SJSA1 (cell line): ENCODE measurements at places on chromosomes 2 and 18. TPM values are rescaled to one million over a fixed set of nuclear protein-coding genes. Genes with fewer than 3 reads are reported as not detected.

FRZB gene
- 0.03 TPM in 1 of 2 replicates, not detected in the other for total RNA-seq

- no peaks in the 10 kb centered on the region for H3K4me1 ChIP-seq
- H3K27me3 ChIP-seq, result no peaks in the 10 kb centered on the region
- peak; percentile 31 for DNase-seq
- H3K4me3 ChIP-seq, result no peak overlapping the region
- no peaks in the 10 kb centered on the region for H3K36me3 ChIP-seq
These were observed 73.0 kb downstream of the CTNNA2 start for GRCh38 chr2:79585701-79586433.

GRCh38 chr2:95389245-95390119 is 13.0 kb upstream of the FAHD2A start:
- H3K27me3 ChIP-seq, result no peaks in the 10 kb centered on the region
- H3K4me3 ChIP-seq, result no peak overlapping the region
- no peak overlapping the region for H3K27ac ChIP-seq
- no peak for DNase-seq

- H3K36me3 ChIP-seq, result no peaks in the 10 kb centered on the region
- no peak for DNase-seq
- no peaks in the 10 kb centered on the region for H3K27me3 ChIP-seq
- H3K27ac ChIP-seq, result no peak overlapping the region
- H3K4me3 ChIP-seq, result no peak overlapping the region
These were observed 172.0 kb upstream of the GALNT5 start for GRCh38 chr2:157085522-157085921.
